ENCODE measurements at places on chromosomes 6 and 20.

GRCh38 chr20:51431321-51431720, 111.2 kb downstream of the NFATC2 start:
- no peak for DNase-seq

GRCh38 chr6:110359556-110359955, 1.4 kb upstream of the METTL24 start:
- DNase-seq = no peak

- DNase-seq = no peak
These were observed 12.4 kb upstream of the DEK start for GRCh38 chr6:18276610-18277236.

GRCh38 chr20:32984631-32985354, 19.4 kb downstream of the SUN5 start:
- no peak for DNase-seq

GRCh38 chr20:56631318-56631989, 2.3 kb downstream of the TFAP2C start:
- no peak for DNase-seq

DNA sequence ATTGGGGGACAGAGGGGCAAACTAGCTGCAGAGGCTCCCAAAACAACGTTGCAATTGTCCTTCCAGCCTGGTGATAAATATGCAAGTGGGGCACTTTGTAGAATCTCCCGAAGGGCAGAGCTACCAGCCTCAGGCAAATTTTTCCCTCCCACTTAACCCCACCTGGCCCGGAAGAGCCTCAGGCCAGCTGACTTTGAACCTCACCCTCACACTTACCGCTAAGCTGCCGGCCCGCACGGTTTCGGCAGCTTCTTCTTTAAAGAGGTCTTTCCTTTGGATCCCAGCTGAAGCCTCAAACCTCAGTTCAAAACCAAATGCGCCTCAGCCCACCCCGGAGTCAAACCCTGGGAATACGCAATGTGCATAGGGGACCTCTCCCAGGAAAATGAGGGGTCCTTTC, 2.5 kb downstream of the OVOL2 start:
- DNase-seq = no peak

DNA sequence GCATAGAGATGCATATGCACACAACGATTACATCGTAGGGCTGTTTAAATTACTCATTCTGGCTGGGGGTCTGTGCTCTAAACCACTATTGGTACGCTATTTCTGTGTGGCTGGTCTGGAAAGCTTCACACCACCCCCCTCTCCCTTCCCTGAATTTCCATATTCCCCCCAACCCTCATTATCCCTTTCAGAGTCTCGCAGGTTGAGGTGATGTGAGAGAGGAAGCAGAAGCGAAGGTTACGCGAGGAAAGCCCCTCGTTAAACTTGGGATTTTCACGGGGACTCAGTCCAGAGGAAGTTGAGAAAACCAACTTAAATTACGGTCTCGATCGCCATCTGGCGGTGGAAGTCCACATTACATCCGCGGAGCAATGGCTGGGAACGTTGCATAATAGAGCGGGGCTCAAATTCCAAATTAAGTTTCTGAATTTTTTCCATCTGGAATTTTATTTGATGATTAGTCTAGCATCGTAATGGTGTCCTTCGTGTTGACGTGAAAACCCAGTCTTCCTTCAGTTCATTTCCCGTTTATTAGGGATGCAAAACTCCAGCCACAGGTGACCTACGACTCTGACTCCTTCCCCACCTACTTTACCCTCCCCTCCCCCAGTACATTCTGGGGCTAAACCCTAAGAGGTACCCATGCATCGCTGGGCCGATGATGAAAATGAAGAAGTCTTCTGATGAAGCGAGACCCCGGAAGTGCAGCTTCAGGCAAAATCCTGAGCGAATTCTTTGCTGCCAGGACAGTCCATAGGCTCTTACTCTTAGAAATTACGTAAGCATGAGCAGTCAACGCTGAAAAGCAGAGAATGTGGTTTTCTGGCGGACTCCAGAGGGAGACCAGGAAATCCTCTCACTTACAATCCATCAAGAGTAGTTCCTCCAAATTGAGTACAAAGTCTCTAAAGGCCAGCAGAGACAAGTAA, 19.7 kb downstream of the HLA-DOB start:
- DNase-seq = peak; percentile 14

DNA sequence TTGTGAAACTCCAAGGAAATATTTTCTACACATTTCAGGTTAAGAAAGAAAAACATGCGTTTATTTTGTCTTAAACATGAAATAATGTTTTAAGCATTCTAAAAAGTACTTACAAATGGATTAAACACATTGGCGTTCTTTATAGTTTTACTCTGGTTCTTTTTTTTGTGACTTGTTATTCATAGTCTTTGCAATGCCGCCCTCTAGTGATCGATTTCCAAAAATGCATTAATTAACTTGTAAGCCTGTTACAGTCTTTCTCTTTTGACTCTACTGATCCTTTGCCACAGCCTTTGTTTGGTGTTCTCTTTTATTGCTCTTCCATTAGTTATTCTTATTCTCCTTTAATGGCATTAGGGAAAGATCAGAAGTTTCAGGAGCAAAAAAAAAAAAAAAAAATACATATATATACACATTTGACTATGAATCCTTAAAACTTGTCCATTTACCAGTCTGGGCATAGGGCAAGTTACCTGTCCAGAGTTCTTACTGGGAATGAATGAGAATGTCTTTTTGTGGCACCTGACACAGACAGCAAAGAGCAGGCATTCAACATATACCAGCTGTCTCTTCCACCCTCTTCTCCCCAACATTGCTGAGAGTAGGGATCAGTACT, 59.9 kb downstream of the MACROD2 start:
- DNase-seq = peak; percentile 81

DNA sequence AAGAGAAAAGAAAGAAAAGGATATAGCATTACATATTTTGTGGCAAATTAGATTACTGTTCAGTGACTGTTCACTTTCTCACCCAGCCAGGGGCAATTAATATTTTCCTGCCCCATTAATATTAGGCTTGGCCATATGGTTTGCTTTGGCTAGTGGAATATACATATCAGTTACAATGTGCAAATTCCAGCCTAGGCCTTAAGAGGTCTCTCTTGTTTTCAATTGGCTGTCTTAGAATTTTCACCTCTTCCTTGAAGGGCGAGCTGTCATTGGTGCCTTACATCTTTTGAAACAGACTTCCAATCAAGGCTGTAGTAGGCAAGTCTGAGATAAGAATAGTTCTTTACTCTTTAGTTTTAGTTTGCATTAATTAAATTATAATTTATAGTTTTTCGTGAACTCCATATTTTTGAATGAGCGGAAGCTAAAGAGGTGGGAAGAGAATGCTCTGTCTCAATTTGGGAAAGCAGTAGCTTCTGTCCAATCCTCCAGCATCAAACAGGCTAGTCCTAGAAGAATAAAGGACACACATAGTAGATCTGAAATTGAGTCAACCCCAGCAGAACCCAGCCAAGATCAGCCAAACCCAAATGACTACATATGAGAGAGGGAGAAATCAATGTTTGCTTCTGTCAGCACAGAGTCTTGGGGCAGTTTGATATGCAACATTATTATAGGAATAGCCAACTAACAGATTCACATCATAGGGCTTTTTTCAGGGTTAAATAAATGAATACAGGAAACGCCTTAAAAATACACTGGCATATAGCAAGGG, 6.3 kb upstream of the CSNK2A1 start:
- no peak for DNase-seq

DNA sequence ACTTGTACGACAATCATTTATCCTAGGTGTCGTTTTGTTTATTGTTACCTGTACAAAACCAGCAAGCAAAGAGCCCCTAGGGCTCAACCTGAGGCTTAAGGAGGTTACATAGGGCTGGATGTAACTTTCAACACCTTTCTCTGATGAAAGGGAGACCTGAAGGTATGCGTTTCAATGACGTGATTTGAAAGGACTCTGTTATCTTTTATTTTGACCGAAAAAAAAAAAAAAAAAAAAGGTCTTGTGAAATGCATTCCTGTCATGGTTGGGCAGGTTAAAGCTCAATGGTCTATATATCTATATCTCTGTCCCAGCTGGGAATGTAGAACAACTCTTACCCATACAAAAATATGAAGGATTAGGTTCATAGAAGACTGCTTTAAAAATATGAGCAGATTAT, 78.7 kb upstream of the SASH1 start:
- DNase-seq = no peak

DNA sequence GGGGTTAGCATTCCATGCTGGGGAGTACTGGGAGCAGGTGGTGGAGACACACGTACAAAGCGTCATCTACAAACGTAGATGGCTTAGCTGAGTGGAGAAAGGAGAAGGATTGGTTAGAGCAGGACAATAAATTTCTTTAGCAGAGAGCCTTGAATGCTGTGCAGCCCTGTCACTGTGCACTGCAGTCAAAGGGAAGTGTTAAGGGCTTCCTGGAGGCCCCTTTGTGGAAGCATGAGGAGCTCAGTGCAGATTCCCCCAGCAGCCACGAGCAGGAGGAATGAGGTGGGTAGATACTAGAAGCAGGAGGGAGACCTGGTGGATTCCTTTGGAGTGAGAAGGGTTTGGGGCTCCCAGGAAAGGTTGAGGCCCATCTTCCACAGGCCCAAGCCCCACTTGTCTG, 6.1 kb upstream of the TREML4 start:
- DNase-seq = no peak

DNA sequence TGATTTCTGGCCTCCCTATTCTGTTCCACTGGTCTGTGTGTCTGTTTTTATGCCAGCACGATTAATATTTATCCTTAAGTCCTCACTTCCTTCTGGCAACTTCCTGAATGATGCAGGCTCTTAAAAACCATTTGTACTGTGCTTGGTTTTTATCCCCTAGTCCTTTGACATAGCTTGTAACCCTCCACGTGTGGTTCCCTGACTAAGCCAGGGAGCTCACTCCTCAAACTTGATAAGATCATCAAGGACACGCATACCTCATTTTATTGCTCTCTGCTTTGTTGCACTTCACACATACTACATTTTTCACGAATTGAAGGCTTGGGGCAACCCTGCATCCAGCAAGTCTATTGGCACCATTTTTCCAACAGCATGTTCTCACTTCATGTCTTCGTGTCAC, 166.4 kb upstream of the UST start:
- no peak for DNase-seq

GRCh38 chr6:114375541-114376192, 32.8 kb upstream of the HS3ST5 start:
- no peak for DNase-seq

DNA sequence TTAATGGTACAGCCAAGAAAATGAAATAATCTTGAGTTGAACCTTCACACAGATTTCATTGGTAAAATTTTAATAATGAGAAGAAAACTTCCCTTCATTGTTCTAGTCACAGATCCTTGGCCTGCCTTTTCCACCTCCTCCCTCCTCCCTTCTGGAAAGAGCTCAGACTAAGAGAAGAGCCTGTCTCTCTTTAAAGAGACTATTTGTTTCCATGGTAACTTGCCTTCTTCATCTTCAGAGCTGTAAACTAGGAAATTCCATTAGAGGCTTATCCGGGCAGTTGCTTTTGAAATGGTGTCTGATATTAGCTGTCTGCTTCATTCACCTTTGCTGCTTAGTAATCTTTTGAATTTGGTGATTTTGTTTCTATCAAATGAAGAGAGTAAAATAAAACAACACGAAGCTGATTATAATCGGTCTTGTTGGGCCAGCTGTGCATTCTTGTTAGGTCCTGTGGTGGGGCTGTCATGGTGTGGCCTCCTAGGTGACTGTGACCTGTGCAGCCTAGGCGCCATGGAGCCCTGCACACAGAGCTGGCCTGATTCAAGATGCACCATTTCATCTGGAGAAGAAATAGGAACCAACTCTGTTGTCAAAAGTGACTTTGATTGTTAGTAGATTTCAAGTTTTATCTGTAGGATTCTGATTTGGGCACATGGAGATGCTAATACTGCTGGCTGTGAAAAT, 96.7 kb downstream of the MAP3K7 start:
- DNase-seq = no peak

DNA sequence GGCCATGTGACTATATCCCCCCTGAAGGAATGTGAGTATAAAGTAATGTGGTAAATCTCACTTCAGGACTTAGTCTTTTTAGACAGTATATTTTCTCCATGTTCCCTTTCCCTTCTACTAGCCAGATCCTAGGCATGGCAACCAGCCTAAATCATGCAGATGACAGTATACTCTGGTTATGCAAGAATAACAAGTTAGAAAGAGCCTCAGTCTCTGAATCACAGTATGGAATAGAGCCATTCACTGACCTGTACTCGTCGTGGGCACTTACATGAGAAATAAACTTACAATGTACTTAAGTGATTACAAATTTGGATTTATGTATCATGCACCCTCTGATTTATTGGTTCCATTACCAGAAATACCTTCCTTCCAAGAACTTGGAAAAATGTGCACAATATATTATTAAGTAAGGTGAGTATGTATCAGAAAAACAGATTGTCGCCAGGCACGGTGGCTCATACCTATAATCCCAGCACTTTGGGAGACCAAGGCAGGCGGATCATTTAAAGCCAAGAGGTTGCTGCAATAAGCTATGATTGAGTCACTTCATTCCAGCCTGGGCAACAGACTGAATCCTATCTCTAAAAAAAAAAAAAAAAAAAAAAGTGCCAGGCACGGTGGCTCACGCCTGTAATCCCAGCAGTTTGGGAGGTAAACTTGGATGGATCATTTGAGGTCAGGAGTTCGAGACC, 25.1 kb upstream of the FAM8A1 start:
- DNase-seq = no peak

- no peak for DNase-seq
These were observed 373.4 kb upstream of the EPHA7 start for GRCh38 chr6:93792746-93793145.

DNA sequence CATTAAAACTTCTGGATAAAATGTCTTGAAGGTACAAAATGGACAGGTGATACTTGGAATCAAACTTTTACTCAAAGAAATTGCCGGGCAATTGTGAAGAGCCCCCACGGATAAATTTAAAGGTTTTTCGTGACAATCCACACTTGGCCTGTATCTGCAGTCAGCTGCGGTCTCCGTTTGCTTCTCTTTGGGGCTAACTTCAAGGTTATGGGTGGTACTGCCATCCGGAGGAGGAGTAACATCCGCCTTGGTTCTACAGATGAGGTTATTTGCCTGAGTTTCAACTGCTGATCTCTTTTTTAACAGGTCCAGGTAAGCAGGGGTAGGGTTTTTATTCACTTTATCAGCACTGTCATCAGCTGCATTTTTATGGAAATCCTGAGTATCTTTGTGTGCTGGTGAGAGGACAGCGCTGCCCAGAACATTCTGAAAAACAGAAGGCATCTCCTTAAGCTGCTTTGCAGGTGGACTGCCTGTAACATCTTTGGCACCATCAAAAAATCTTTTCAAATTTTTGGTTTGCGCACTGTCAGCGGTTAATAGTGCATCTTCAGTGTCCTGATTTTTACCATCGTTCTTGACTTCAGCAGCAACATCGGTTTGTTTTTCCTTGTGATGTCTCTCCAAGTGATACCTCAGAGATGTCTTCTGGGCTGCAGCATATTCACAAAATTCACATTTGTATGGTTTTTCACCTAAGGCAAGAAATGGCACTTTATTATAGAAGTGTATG, 16.9 kb downstream of the ZNF217 start:
- DNase-seq = no peak
